ENCODE measurements at places on chromosomes 5 and 9. TPM values are rescaled to one million over a fixed set of nuclear protein-coding genes. Genes with fewer than 3 reads are reported as not detected.
A peak's percentile ranks its signal among the peaks of the same experiment; 100 is the strongest.

GRCh38 chr9:34387239-34387638 lies 10.5 kb upstream of the MYORG start:
- no peak overlapping the region for H3K27ac ChIP-seq
- H3K4me1 ChIP-seq, result no peaks in the 10 kb centered on the region
- H3K4me3 ChIP-seq, result no peak overlapping the region
- H3K36me3 ChIP-seq, result no peaks in the 10 kb centered on the region
- no peak for DNase-seq

The NEUROG1 gene
- total RNA-seq, result not detected

The NR2F1-AS1 gene
- not detected for total RNA-seq

The ADAM19 gene
- 107 TPM for total RNA-seq

GRCh38 chr5:43425983-43426382 lies 13.8 kb upstream of the CCL28 start:
- no peaks in the 10 kb centered on the region for H3K36me3 ChIP-seq
- no peak for DNase-seq
- no peaks in the 10 kb centered on the region for H3K27me3 ChIP-seq
- H3K4me3 ChIP-seq, result no peak overlapping the region
- peaks cover 2% of the 10 kb centered on the region for H3K4me1 ChIP-seq

GRCh38 chr5:68519143-68519542 lies 303.6 kb downstream of the PIK3R1 start:
- DNase-seq, result no peak
- H3K27me3 ChIP-seq, result no peaks in the 10 kb centered on the region
- no peaks in the 10 kb centered on the region for H3K36me3 ChIP-seq
- no peaks in the 10 kb centered on the region for H3K4me1 ChIP-seq
- H3K27ac ChIP-seq, result no peak overlapping the region

GRCh38 chr5:95909738-95910137 lies 51.9 kb downstream of the ELL2 start:
- peaks cover 41% of the 10 kb centered on the region for H3K36me3 ChIP-seq
- DNase-seq, result no peak

- peaks cover 9% of the 10 kb centered on the region for H3K36me3 ChIP-seq
- H3K27me3 ChIP-seq, result no peaks in the 10 kb centered on the region
- no peak for DNase-seq
Measured at GRCh38 chr9:121368138-121368522, 1.9 kb downstream of the STOM start.

The LURAP1L gene
- not detected for total RNA-seq

- peaks cover 35% of the 10 kb centered on the region for H3K4me1 ChIP-seq
- H3K4me3 ChIP-seq, result peak overlapping the region; percentile 80
- peak overlapping the region; percentile 83 for H3K27ac ChIP-seq
- peaks cover 31% of the 10 kb centered on the region for H3K36me3 ChIP-seq
Measured at GRCh38 chr9:6413365-6414246, 607 bp downstream of the UHRF2 start.

DNA sequence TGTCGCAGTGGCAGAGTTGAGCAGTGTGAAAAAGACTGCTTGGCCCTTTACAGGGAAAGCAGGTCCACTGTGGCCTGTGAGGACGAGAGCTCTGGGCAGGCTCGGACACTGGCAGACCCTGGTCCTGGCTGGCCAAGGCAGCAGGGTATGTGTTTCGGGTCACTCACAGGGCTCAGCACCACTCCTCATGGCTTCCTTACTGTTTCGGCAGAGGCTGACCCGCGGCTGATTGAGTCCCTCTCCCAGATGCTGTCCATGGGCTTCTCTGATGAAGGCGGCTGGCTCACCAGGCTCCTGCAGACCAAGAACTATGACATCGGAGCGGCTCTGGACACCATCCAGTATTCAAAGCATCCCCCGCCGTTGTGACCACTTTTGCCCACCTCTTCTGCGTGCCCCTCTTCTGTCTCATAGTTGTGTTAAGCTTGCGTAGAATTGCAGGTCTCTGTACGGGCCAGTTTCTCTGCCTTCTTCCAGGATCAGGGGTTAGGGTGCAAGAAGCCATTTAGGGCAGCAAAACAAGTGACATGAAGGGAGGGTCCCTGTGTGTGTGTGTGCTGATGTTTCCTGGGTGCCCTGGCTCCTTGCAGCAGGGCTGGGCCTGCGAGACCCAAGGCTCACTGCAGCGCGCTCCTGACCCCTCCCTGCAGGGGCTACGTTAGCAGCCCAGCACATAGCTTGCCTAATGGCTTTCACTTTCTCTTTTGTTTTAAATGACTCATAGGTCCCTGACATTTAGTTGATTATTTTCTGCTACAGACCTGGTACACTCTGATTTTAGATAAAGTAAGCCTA lies 15.7 kb downstream of the SQSTM1 start:
- peak overlapping the region; percentile 21 for H3K4me3 ChIP-seq
- DNase-seq, result peak; percentile 73
- H3K27ac ChIP-seq, result peak overlapping the region; percentile 89
- H3K27me3 ChIP-seq, result no peaks in the 10 kb centered on the region

- peaks cover 48% of the 10 kb centered on the region for H3K36me3 ChIP-seq
- peaks cover 21% of the 10 kb centered on the region for H3K4me1 ChIP-seq
- no peak overlapping the region for H3K27ac ChIP-seq
- DNase-seq, result no peak
- no peak overlapping the region for H3K4me3 ChIP-seq
- no peaks in the 10 kb centered on the region for H3K27me3 ChIP-seq
Measured at GRCh38 chr5:141547488-141547887, 58.6 kb downstream of the PCDHGC5 start.

GRCh38 chr9:137128158-137128861 lies 10.6 kb upstream of the GRIN1 start:
- peak; percentile 58 for DNase-seq
- H3K27me3 ChIP-seq, result peaks cover 2% of the 10 kb centered on the region
- peaks cover 20% of the 10 kb centered on the region for H3K4me1 ChIP-seq
- H3K27ac ChIP-seq, result peak overlapping the region; percentile 87
- H3K36me3 ChIP-seq, result peaks cover 2% of the 10 kb centered on the region

The PRLR gene
- total RNA-seq, result not detected

- no peaks in the 10 kb centered on the region for H3K27me3 ChIP-seq
- no peak overlapping the region for H3K27ac ChIP-seq
- no peak for DNase-seq
- H3K4me1 ChIP-seq, result no peaks in the 10 kb centered on the region
- no peak overlapping the region for H3K4me3 ChIP-seq
Measured at GRCh38 chr5:88459971-88460370, 191.3 kb upstream of the TMEM161B start.

DNA sequence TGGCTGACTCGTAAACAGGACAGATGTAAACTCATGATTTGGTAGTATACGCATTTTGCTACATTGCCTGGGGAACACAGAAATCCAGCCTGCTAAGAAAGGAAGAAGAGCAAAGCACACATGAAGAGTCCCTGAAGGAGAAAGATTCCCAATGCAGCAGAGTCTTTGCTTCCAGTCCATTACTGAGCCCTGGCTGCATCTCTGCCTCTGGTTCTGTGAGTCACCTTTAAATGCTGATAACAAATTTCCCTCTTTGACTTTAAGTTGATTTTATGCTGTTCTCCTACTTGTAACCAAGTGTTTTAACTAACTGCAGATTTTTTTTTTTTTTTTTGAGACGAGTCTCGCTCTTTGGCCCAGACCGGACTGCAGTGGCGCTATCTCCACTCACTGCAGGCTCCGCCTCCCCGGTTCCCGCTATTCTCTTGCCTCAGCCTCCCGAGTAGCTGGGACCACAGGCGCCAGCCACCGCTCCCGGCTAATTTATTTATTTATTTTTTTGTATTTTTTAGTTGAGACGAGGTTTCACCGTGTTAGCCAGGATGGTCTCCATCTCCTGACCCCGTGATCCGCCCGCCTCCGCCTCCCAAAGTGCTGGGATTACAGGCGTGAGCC lies 8.5 kb upstream of the PRXL2C start:
- DNase-seq, result no peak
- H3K4me3 ChIP-seq, result no peak overlapping the region
- no peaks in the 10 kb centered on the region for H3K4me1 ChIP-seq
- H3K27me3 ChIP-seq, result peaks cover 3% of the 10 kb centered on the region

DNA sequence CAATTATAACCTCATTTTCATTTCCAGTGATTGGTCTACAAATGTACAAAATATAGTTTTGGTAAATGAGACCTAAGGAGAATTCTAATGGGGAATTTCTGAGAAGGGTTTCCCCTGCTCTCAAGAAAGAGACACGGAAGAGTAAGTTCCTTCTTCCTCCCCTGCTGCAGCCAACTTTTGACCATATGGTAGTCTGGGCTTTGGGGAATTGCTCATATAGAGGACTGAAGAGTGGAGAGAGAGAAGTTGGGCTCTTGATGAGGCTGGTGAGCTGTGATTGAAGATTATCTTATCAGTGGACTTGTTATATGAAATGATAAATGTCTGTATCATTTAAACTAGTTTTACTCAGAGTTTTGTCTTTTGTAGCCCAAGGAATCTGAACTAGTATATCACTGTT lies 4.3 kb upstream of the LNPEP start:
- H3K36me3 ChIP-seq, result peaks cover 4% of the 10 kb centered on the region
- H3K27me3 ChIP-seq, result no peaks in the 10 kb centered on the region
- H3K27ac ChIP-seq, result no peak overlapping the region
- no peak for DNase-seq

The TRPM3 gene
- total RNA-seq, result not detected

DNA sequence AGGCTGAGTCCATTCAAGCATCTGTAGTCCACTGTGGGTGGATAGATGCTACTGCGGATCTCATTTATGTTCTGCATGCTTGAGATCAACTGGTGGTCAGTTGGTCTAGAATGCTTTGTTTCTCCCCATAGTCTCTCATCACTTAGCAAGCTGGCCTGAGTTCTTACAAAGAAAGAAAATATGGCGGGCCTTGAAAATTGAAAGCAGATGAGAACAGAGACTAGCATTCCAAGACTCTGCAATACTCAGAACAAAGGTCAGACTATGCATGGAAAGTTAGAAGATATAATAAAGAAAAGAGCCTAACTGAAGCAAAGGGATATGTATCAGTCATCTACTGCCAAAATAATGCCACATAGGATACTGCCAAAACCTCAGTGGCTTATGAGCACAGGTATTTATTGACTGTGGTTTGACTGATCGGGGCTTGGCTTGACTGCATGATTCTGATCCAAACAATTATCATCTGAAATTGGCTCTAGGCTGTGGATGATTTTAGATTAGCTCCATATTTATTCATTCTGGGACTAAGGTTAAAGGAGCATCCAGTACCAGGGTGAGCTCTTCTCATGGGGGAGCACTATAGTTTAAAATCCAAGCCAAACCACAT lies 258.9 kb downstream of the TAF11L14 start:
- no peak for DNase-seq
- H3K4me1 ChIP-seq, result no peaks in the 10 kb centered on the region
- H3K36me3 ChIP-seq, result no peaks in the 10 kb centered on the region
- H3K4me3 ChIP-seq, result no peak overlapping the region
- no peak overlapping the region for H3K27ac ChIP-seq
- no peaks in the 10 kb centered on the region for H3K27me3 ChIP-seq

GRCh38 chr9:91211919-91212318 lies 149.8 kb downstream of the AUH start:
- peaks cover 61% of the 10 kb centered on the region for H3K4me1 ChIP-seq
- peak overlapping the region; percentile 59 for H3K4me3 ChIP-seq
- H3K27ac ChIP-seq, result peak overlapping the region; percentile 98
- peak; percentile 81 for DNase-seq

- H3K4me1 ChIP-seq, result no peaks in the 10 kb centered on the region
- DNase-seq, result no peak
- no peaks in the 10 kb centered on the region for H3K36me3 ChIP-seq
- H3K27ac ChIP-seq, result no peak overlapping the region
- no peaks in the 10 kb centered on the region for H3K27me3 ChIP-seq
- no peak overlapping the region for H3K4me3 ChIP-seq
Measured at GRCh38 chr5:8471581-8471980, 602.6 kb downstream of the MTRR start.

DNA sequence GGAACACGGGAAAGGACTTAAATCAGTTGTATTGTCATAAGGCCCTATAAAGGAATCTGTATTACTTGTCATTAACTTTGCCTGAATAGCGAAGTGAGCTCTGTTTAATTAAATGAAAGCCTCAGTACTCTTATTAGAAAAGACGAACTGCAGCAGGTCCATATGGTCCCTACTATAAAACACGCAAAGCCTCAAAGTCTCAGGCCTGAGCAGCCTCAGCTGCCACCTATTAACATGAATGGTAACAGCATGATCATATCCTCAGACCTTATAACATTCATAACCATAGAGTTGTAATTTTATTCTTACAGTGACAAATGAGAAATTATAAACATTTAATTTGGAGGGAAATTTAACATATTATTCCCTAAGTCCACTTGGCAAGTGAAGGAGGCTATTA lies 1113.7 kb upstream of the WWC1 start:
- no peaks in the 10 kb centered on the region for H3K4me1 ChIP-seq
- DNase-seq, result no peak
- H3K27ac ChIP-seq, result no peak overlapping the region
- H3K4me3 ChIP-seq, result no peak overlapping the region
- no peaks in the 10 kb centered on the region for H3K36me3 ChIP-seq

The RUFY1 gene
- 34.0 TPM for total RNA-seq

The SPACA9 gene
- total RNA-seq, result 1.8 TPM

DNA sequence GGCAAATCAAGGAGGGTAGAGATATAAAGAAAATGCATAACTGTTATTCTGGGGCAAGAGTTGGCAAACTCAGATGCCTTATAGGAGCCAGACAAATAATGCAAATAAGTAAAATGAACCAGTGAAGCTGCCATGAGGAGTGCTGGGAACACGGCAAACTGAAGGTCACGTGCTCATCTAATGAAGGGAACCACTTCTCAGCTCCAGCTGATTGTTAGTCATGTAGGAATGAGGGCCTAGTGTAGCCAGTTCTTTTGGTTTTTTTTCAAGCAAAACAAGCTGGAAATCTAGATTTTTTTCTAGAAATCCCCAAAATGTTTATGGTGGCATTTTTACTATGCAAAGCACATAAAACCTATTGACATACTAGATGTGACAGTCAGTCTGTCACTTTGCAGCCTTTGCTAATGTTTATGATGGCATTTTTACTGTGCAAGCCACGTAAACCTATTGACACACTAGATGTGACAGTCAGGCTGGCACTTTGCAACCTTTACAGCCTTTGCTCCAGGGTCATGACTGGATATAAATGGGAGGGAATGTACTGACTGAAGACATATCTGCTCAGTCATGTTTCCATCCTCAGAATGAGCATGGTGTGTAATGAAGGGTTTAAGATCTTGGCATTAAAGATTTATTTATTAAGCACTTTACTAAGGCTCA lies 39.4 kb downstream of the RUSC2 start:
- no peak for DNase-seq
- no peaks in the 10 kb centered on the region for H3K27me3 ChIP-seq
- no peaks in the 10 kb centered on the region for H3K36me3 ChIP-seq
- peaks cover 2% of the 10 kb centered on the region for H3K4me1 ChIP-seq

DNA sequence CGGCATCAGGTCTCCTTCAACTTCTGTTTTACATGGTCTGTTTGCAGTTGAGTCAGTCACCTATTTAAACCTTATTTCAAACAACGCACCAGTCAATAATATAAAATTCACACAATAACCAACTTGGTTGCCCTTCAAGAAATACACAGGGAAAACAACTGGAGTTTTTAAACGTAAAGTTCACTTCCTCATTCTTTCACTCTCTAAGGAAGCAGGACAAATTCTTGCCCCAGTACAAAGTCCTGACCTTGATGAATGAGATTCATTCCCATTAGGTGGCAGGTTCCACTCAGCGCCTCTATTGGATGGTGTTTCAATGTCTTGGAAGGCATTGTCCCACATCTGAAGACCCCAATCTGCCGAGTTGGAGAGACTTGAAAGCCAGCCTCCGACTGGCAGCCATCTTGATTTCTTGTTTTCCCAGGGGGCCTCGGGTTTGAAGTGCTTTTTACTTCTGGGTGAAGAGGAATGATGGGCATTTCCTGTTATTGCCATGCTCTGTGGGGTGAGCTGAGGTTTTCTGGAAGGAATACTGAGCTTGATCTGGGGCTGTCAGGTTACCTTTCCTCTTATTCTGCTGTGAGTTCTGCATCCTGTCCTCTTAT lies 105.0 kb downstream of the ACER2 start:
- DNase-seq, result no peak
- no peak overlapping the region for H3K27ac ChIP-seq
- no peaks in the 10 kb centered on the region for H3K36me3 ChIP-seq
- peaks cover 24% of the 10 kb centered on the region for H3K4me1 ChIP-seq

The PCDHB9 gene
- not detected for total RNA-seq

The RMI1 gene
- total RNA-seq, result 20.3 TPM

The C9orf50 gene
- total RNA-seq, result not detected

All from activated CD4-positive, alpha-beta memory T cell treated with anti-CD3 and anti-CD28 coated beads for 36 hours (primary cell).